A549 treated with GW870086 at 1 μM for 4 hours (cell line): ENCODE measurements at places on chromosomes 6 and 20. TPM values are rescaled to one million over a fixed set of nuclear protein-coding genes. Genes with fewer than 3 reads are reported as not detected.

The C6orf163 gene
- 0.11 to 0.74 TPM (median 0.21 TPM) in 4 of 5 replicates, not detected in the other for total RNA-seq

The RIN2 gene
- 23.4 to 27.0 TPM (median 23.5 TPM) in 5 replicates for total RNA-seq

The OXT gene
- not detected in 5 replicates for total RNA-seq

The POLR1H gene
- total RNA-seq = 28.4 to 35.3 TPM (median 32.7 TPM) in 5 replicates

The ADAT2 gene
- total RNA-seq = 2.7 to 4.3 TPM (median 4.1 TPM) in 5 replicates

The TRIM31 gene
- total RNA-seq = 0.33 to 1.4 TPM (median 0.83 TPM) in 5 replicates

The PAK5 gene
- not detected in 5 replicates for total RNA-seq

The LY6G6F gene
- total RNA-seq = not detected in 5 replicates

The MYB gene
- total RNA-seq = 0.50 to 1.2 TPM (median 0.83 TPM) in 5 replicates

The SPTLC3 gene
- 0.06 to 0.21 TPM (median 0.09 TPM) in 3 of 5 replicates, not detected in the others for total RNA-seq

The NANP gene
- 6.4 to 8.7 TPM (median 7.5 TPM) in 5 replicates for total RNA-seq

The TASP1 gene
- 8.3 to 11.4 TPM (median 10.4 TPM) in 5 replicates for total RNA-seq

The TBX18 gene
- 11.3 to 21.0 TPM (median 18.6 TPM) in 5 replicates for total RNA-seq

The XKR7 gene
- 0.01 TPM in 1 of 5 replicates, not detected in the others for total RNA-seq

The PPIL1 gene
- 41.3 to 48.3 TPM (median 43.6 TPM) in 5 replicates for total RNA-seq

The HLA-F gene
- total RNA-seq = 4.1 to 4.8 TPM (median 4.5 TPM) in 5 replicates

The TMEM63B gene
- 12.9 to 16.4 TPM (median 15.4 TPM) in 5 replicates for total RNA-seq

The SLC22A2 gene
- 0.14 TPM in 1 of 5 replicates, not detected in the others for total RNA-seq

The C6orf15 gene
- not detected in 5 replicates for total RNA-seq

The PHIP gene
- 2.4 to 6.2 TPM (median 4.7 TPM) in 5 replicates for total RNA-seq

The NELFE gene
- total RNA-seq = 73.9 to 80.8 TPM (median 79.3 TPM) in 5 replicates

The MATN4 gene
- total RNA-seq = 0.14 to 0.22 TPM (median 0.17 TPM) in 4 of 5 replicates, not detected in the other
